ENCODE measurements at places on chromosomes 2 and 18.

DNA sequence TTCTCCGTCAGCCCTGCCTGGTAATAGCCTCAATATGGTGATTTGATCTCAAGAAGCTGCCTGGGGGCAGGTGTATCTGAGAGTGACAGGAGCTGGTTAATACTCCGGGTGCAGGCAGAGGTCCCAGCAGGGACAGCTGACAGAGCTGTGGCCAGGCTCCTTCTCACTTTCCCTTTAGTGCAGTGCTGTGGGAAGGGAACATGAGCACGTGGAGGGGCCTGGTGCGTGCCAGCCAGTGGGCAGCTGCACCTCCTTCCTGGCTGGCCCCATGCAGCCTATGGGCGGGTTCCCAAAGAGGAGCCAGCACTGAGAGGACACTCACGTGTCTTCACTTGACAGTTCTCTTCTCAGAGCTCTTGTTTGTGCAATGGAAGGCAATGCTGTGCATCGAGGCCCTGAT, 9.1 kb downstream of the CNNM4 start:
- DNase-seq, result no peak

DNA sequence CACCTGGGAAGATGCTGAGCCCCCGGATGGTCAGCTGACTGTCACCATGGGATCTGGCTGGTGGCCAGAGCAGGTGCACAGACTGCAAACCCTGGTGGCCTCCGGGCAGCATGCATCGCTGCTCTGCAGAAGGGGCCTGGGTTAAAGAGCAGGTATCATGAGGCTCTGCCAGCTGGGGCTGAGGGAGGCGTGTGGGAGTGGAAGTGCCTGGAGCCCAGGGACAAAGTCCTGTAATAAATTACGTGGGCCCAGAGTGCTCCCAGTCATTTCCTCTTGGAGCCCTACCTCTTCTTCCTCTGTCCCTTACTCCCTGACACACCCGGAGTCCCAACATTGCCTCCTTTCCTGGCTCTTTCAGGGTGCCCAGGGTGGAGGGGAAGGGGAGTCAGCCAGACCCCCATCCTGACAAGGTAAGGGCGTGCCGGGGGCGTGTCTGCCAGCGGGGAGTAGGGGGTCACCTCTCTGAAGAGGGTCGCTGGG, at the start of gene MYO7B:
MYO7B (plus strand) TSS at position 262 of the 480 bp plus-strand sequence. CDS start 24,040 bp downstream, outside the sequence.
- DNase-seq, result no peak

GRCh38 chr2:239945751-239946561, 79.2 kb downstream of the NDUFA10 start:
- no peak for DNase-seq

GRCh38 chr2:86360776-86361175, 23.4 kb upstream of the REEP1 start:
- DNase-seq, result no peak

GRCh38 chr2:205680903-205681302, 1.4 kb upstream of the NRP2 start:
- DNase-seq, result no peak

DNA sequence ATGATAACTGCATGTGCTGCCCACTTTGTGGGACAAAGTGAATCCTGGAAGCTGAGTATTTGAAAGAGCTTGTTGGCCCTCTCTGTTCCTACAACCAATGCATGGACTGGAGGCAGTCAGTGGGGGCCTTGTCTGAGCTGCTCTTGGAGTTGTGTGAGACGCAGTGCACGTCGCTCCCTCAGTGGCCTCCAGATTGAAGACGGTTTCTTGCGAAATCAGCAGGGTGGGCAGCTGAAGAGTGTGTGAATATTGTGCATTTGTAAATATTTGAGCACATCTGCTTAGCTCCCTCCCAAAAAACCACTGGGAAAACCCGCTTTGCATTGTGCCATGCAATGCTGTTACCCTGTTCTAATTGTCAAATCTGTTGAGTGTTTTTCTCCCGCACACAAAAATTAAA, 782.8 kb downstream of the PLCL1 start:
- DNase-seq, result no peak

GRCh38 chr18:49447810-49448745, 12.4 kb downstream of the DYM start:
- peak; percentile 58 for DNase-seq

- no peak for DNase-seq
Measured at GRCh38 chr18:59051470-59052165, 88.1 kb upstream of the SEC11C start.

- DNase-seq, result no peak
Measured at GRCh38 chr18:70332694-70333093, 43.8 kb downstream of the SOCS6 start.

GRCh38 chr2:127174136-127174535, 46.0 kb downstream of the CYP27C1 start:
- no peak for DNase-seq
